ENCODE measurements at places on chromosomes 16 and 17.

DNA sequence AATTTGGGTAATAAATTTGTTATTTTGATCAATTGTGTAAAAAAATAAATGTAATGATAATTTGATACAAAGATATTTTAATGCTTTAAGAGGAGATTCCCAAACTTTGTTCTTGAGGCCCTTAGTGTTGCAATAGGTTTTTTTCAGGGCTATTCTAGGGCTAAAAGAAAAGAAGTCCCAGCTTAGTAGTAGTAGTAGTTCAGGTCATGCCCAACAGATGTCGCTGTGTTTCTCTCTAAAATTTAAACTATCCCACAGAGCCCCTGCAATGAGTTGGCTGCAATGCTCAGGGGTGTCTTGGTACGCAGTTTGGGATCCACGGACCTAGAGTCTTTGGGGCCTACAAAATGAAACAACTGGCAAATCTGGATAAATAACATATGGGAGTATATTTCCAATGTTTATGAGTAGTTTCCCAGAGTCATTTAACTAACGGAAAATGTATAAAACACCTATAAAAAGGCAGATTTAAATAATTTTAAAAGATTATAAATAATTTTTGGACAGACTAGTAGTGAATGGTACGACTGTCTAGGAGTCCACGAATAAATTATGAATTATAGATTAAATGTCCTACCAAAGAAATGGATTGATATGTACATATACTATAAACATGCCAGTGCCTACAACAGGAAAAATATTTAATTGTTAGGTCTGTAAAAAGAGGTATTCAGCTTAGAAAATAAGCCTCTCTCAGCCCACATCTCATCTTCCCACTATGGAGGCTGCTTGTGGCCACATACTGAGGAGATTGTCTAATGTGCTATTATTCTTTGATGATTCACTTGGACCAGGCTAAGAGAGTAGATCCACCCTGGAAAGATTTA, 228.5 kb upstream of the PMFBP1 start:
- DNase-seq: peak; percentile 65

GRCh38 chr16:35678-36305, 17.6 kb downstream of the POLR3K start:
- no peak for DNase-seq

DNA sequence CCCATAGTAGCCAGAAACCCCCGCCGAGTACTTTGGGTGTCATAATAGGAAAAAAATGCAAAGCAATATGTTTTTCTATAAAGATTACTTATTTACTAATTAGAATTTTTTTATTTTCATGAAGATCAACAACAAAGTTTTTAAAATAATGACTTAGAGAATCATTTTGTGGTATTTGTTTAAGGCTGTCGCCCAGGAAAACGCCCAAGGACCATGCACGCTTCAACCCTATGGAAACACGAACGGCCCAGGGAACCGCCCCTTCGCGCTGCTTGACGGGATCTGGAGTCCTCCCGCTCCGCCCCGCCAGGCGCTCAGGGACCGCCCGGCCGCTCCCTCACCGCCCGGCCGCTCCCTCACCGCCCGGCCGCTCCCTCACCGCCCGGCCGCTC, 408 bp upstream of the KPNA2 start:
- DNase-seq: no peak

DNA sequence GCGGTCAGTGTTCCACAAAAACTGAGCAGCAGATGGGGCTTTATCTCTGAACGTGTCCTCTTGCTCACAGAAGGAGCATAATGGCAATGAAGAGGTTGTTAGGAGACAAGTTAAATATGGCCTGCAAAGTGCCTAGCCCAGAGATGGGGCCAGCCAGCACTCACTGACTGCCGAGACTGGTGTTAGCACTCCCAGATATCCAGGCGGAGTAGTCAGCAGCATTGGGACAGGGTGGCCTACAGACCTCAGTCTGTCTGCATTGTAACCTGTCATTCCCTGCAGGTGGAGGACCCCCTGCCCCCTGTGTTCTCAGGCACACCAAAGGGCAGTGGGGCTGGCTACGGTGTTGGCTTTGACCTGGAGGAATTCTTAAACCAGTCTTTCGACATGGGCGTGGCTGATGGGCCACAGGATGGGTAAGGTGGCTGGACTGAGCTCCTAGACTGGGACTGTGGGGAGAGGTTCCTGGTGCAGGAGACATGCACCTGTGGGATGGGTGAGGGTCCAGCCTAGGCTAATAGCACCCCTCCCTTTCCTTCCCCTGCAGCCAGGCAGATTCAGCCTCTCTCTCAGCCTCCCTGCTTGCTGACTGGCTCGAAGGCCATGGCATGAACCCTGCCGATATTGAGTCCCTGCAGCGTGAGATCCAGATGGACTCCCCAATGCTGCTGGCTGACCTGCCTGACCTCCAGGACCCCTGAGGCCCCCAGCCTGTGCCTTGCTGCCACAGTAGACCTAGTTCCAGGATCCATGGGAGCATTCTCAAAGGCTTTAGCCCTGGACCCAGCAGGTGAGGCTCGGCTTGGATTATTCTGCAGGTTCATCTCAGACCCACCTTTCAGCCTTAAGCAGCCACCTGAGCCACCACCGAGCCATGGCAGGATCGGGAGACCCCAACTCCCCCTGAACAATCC, 4.2 kb downstream of the MFAP4 start:
- DNase-seq: no peak

GRCh38 chr16:4315186-4316107, at the start of gene GLIS2:
Gene GLIS2 (plus strand): TSS chr16:4316067. CDS start chr16:4332281, 16,214 bp downstream.
- DNase-seq: peak; percentile 83

Data from EL (cell line).